RPMI8226 (cell line): ENCODE measurements at places on chromosomes 1 and 21.

DNA sequence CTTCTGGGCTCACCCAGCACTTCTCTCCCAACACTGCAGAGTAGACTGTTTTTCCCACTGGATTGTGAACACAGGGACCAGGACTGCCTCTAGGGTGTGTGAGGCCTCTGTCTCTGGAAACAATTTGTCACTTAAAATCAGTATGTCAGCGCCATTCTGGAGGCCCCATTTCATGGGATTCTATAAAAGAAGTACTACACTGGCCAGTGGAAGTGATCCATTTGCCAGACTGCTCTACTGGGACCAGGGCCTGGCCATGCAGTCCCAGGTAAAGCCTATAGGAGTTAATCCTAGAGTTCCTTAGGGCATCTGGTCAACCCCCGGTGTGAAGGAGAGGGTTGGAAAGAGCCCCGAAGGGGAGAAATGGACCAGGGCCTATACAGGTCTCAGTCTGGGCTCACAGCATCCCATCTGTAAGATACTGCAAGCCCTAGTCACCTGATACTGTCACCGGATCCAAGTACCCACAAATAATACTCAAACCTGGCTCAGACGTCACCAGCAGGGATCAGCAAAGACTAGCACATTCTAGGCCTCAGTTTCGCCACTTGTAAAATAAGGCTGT is 245.0 kb downstream of the FOXD2 start:
- DNase-seq: no peak

DNA sequence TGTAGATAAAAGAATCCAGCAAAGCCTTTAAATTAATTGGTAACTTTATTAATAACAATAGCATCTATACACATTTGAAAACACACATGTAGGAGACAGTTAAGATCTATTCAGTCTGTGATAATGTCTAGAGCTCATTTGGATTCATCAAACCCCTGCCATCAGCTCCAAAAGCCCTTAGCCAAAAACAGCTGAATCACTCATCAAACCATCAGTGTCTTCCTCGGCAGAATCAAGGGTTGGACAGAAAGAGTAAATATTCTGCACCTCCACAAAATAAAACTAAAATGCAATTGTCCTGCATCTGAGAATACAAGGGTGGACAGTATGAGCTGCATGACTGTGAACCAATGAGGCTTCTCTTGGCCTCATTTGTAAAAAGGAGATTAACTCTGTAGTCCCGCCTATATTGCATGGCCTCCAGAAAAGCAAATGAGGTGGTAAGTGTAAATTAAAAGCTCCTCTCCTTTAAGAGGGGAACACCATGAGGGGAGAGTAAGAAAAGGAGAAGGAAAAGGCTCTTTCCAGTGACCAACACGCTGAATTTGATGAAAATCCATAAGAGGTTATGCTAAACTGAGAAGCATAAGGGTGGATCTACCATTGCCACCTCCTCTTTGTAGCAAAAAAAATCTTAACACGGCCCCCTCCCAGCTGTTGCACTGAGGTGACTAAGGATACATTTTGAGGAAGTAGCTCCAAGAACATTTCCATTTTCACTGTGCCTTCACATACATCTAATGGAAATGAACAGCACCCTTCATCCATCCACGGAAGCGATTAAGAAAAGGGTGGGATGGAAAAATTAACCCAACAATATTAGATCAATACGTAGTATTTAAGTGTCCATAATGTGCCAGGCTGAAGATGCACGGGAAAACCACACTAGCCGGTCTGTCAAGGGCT is 14.7 kb upstream of the BOLA1 start:
- peak; percentile 81 for DNase-seq

GRCh38 chr1:66245691-66246090 is 288.3 kb upstream of the SGIP1 start:
- no peak for DNase-seq

DNA sequence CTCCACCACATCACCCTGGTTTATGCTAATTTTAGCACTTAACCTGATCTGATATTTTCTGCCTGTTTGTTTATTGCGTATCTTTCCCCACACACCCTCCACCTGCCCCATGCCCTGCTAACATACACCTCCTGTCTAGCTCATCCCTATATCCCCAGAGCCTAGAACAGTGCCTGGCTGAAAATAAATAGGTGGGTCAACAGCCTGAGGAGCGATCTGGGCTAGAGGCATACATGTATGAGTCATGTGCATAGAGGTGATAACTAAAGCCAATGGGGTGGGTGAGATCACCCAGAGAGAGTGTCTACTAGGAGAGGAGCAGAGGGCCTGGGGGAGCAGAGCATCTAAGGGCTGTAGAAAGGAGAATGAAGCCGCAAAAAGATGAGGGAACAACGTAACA is 2.7 kb downstream of the HTR1D start:
- DNase-seq: no peak

- no peak for DNase-seq
Measured at GRCh38 chr1:211685823-211686222, 10.4 kb upstream of the NEK2 start.

- DNase-seq: peak; percentile 75
Measured at GRCh38 chr1:229893762-229894444, 173.1 kb upstream of the GALNT2 start.

DNA sequence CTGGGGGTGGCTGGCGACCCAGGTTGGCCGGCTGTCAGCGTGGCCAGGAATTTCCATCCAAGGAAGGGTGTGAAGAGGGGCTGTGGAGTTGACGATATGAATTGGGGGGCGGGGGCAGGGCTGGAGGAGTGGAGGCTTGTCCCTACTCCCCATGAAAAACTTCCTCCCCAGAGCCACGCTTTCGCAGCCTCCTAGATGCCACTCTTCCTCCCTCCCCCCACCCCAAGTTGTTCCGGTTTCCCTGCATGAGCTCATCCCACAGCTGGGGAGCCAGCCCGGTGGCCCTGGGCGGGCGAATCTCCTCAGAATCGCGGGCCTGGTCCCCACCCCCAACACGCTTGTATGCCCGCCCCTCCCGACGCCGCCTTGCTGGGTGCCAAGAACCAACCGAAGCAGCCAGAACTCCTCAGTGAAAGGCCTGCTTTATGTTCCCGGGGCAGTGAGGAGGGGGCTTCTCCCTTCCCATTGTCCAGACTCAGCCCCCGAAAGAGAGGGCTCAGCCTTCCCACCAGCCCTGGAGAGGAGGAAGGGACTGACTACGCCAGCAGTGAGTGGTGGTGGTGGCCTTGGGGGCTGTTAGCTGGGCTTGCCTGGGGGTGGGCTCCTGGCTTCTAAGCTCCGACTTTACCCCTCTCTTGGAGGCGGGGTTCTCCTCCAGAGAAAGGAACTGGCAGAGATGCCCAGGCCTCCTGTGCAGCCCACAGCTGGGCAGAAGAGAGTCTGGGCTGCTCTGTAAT is 1.8 kb upstream of the CSMD2 start:
- peak; percentile 18 for DNase-seq

DNA sequence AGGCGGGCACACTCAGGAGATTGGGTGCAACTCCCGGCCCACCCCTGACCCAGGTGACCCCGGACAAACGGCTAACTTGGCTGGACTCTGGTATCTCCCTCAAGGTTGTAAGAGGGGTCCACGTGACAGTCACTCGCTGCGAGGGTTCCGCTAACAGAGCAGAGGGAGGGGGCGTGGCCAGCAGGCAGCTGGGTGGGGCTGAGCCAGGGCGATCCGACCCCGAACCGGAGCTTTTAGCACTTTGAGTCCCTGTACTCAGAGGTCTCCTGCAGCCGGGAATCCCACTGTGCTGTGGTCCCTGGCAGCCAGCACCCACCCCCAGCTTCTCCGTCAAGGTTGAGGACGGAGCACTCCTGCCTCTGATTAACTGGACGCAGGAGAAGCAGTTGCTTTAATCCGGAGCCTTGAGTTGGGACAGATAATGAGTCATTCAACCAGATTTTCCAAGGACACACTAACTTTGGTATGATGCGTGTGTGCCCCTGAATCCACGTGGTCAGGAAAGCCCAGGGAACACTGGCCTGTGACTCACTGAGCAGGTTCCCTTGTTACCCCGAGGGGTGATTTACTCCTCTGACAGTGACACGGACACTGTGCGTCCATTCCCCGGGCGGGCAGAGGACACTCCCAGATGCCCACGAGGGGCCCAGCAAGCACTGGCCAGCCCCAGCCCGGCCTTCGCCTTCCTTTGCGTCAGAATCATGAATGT is 16.8 kb downstream of the TRPM2 start:
- DNase-seq: no peak

DNA sequence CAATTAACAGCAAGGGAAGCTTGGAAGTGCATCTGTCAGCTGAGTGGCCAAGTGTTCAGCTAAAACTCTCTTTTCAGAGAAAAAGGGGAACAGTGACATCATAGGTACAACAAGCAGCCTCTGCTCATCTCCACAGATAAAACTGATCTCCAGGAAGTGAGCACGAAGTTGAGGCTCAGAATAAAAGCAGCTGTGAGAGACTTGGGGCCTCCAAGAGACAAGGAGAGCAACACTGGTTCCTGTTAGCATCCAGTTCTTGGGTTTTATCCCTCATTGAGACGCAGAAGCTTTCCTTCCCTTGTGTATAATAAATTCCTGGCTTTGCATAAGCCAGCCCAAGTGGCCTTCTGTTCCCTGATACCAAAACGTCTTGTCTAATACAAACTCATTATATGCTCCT is 20.0 kb upstream of the CNN3 start:
- no peak for DNase-seq

DNA sequence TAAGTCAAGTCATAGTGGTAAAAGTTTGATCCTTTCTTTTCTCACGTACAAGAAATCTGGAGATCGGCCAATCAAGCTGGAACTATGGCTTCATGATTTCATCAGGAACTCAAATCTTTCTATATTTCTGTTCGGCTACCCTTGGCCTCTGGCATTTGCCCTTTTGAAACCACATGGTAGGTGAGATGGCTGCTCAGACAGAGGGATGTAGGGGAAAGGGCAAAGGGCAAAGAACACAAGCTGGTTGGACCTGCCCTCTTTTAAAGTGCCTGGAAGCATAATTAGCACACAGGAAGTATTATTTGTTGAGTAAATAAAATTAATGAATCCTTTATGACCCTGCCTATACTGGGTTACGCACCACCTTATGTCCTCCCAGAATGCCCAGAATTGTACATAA is 11.5 kb upstream of the RGS1 start:
- no peak for DNase-seq

GRCh38 chr1:165257969-165258459 is 98.5 kb downstream of the LMX1A start:
- DNase-seq: peak; percentile 71

- peak; percentile 93 for DNase-seq
Measured at GRCh38 chr1:206833801-206834200, 31.6 kb upstream of the IL20 start.

DNA sequence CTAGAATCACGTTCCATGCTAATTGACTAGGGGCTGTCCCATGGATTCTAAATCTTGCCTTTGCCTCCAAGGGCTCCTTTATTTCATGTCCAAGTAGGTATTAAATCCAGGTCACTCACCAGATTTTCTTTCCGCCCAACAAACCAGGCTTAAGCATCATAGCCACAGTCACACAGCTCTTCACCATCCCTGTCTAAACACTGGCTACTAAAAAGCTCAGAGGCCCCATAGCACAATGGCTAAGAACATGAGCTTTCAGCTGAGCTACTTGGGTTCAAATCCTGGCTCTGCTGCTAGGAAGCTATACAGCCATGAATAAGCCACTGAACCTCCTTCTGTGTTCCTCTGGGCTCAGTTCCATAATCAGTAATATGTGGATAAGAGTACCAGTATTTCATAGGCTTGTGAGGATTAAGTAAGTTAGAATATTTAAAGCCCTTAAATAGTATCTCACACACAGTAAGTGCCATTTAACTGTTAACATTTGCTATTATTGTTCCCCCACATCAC is 277.2 kb upstream of the GJB5 start:
- no peak for DNase-seq

GRCh38 chr1:206447422-206447765 is 22.9 kb upstream of the IKBKE start:
- DNase-seq: no peak

- no peak for DNase-seq
Measured at GRCh38 chr1:9413877-9414213, 121.2 kb downstream of the SPSB1 start.
